A549 (cell line): ENCODE measurements at places on chromosomes 6 and 20. TPM values are rescaled to one million over a fixed set of nuclear protein-coding genes. Genes with fewer than 3 reads are reported as not detected.

DNA sequence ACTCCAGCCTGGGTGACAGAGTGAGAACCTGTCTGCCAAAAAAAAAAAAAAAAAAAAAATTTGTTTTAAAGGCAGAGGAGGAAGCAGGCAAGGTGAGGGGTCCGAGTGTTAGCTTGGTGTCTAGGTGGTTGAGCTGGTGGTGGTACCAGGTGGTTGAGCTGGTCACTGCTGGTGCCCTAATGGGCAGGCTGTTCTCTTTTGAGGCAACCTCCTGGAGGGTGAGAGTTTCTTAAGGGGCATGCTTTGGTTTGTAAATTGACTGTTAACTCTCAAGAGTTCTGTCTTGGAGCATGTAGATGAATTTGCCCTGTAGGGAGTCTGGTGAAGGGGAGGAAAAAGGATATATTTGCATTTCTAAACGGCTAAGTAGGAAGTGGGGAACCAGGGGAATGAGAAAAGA lies 52.7 kb downstream of the BANF2 start:
- no peak for DNase-seq

The TAGAP gene
- polyA plus RNA-seq: not detected in 3 replicates

The MAK gene
- 0.07 to 0.09 TPM (median 0.07 TPM) in 3 replicates for polyA plus RNA-seq

The PRND gene
- not detected in 3 replicates for polyA plus RNA-seq

- DNase-seq: no peak
Observed at GRCh38 chr6:166612471-166612881, 14.6 kb downstream of the RPS6KA2 start.

DNA sequence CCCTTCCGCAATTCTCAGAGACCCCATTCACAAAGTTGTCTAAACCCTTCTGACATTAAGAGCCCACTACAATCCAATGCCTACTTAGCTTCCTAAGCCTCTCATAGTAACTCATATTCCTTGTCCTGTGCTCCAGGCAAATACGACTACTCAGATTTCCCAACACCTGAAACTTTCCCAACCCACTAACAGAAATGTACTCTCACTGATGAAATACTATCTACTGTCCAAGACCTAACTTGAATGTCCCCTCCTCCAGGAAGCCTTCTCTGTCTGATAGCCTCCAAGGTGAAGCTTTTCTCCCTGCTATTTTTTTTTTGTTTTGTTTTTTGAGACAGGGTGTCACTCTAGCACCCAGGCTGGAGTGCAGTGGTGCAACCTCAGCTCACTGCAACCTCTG lies 30.4 kb downstream of the GPLD1 start:
- DNase-seq: no peak

GRCh38 chr6:25793970-25794369 lies 37.9 kb downstream of the SLC17A1 start:
- DNase-seq: no peak

The NRN1 gene
- polyA plus RNA-seq: 0.35 to 0.50 TPM (median 0.38 TPM) in 3 replicates

- no peak for DNase-seq
Observed at GRCh38 chr20:43948455-43948854, 33.8 kb downstream of the TOX2 start.

DNA sequence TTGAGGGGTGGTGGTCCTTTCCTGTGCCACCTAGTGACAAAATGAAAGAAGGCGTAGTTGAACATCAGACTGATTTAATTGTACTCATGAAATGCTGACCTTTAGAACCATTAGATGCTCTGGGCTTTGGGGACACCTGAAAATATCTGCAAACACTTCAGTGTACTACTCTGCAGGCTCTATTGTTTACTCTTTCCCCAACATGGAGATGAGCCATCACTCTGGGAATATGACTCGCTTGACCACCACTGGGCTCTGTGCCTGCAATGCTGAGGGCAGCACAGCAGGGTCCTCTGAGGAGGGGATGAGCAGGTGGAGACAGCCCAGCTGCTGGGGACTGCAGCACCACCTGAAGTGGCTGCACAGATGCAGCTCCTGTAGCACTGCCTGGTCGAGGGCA lies 74.8 kb upstream of the SLC24A3 start:
- DNase-seq: no peak
